Activated B cell treated with CpG ODN at 0.5 μM for 24 hours (primary cell): ENCODE measurements at places on chromosomes 2 and 18.

DNA sequence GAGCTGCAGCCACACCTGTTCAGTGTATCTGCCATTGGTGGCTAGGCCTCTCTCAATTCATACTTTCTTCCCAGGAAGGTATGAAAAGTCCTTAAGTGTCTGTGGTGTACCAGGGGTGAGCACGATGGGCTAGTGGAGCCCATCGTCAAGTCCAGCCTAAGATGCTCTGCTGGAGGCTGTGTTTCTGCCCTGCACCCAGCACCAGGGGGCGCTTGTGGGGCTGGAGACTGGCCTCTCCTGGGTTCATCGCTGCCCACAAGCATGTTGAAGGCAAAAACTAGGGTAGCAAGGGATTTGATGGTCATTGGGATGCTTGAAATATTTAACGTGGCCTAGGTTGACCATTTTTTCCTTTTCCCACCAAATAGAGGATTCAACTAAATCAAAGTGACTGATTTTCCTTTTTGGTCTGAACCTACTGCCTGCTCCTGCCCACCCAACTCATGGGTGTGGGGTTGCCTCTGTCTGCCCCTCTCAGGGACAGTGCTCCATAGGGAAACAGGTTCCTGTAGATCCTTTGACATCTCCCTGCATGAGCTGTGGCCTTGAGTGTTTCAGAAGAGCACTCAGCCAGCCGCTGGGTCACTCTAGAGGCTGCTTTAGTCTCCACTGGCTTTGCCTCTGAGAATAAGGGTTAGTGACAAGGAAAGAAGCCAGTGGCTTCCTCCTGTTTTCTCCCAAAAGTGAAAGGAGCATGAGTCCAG is 59.0 kb downstream of the TPGS2 start:
- DNase-seq: no peak

DNA sequence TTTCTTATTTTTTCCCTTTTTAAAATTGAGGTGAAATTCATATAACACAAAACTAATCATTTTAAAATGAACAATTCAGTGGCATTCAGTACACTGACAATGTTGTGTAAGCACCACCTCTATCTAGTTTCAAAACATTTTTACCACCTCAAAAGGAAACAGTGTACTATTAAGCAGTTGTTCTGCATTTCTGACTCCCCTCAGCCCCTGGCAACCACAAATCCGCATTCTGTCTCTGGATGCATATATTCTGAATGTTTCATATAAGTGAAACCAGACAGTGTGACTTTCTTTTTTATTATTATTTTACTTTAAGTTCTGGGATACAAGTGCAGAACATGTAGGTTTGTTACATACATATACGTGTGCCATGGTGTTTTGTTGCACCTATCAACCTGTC is 19.2 kb upstream of the TANK start:
- no peak for DNase-seq

- DNase-seq: no peak
Observed at GRCh38 chr2:109527846-109528705, 85.7 kb downstream of the SEPTIN10 start.

DNA sequence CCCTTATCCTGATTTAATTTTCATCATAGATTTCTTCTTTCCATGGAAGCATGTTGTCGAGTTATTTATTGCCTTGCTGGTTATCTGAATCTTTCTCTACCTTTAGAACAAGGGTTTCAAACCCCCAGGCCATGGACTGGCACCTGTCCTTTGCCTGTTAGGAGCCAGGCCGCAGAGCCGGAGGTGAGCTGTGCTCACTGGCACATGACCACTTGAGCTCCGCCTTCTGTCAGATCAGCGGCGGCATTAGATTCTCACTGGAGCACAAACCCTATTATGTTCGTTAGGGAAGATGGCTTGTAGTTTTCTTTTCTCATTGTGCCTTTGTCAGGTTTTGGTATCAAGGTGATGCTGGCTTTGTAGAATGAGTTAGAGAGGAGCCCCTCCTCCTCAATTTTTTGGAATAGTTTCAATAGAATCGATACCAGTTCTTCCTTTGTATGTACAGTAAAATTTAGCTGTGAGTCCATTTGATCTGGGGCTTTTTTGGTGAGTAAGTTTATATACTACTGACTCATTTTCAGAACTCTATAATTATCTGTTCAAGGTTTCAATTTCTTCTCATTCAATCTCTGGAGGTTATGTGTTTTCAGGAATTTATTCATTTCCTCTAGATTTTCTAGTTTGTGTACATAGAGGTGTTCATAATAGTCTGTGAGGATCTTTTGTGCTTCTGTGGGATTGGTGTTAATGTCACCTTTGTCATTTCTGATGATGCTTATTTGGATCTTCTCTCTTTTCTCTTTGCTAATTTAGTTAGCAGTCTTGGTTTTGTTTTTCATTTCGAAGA is 668.0 kb upstream of the FAM98A start:
- no peak for DNase-seq

DNA sequence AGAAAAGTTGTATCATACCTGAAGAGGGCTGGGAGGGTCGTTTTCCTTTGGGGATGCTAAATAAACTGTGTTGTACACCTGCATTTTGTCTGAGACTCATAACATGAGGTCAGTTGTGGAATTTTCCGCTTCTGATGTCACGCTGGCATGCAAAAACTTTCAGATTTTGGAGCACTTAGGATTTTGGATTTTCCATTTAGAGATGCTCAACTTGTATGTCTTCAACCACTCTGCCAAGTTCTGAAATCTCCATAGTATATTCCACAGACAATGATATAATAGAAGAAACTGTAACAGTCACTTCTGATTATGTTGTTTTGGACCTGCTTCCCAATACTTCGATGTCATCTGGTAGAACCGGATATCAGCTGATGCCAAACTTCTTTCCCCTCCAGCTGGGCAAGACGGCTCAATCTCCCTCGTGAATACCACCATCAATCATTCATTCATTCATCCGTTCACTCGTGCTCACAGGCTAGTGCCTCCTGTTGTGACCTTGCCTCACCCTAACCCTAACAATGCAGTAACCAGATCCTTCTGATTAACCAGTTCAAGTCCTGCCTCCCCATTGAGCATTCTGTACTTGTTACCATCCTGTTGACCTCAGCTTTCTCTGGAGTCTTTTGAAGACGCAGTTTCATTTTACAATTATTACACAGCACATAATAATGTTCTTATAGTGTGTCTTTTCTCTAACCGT is 5.3 kb upstream of the PLEKHH2 start:
- DNase-seq: no peak

GRCh38 chr2:223494942-223495341 is 107.2 kb downstream of the SCG2 start:
- DNase-seq: no peak

DNA sequence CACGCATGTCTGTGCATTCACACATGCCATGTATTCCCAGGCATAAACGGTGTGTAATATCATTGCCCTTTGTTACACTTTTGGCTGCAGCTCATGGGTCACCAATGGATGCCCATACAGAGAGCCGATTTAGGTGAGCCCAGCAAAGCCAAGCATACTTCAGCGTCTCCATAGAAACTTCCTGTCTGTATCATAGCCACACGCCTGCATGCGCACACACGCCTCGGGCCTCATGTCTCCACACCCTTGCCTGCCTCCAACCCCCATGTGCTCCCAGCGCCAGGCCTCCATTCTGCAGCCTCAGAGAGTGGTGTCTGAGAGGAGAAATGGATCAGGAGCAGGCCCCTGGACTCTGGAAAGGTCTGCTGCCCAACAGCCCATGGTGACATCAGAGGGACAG is 33.5 kb upstream of the SELENOI start:
- no peak for DNase-seq

DNA sequence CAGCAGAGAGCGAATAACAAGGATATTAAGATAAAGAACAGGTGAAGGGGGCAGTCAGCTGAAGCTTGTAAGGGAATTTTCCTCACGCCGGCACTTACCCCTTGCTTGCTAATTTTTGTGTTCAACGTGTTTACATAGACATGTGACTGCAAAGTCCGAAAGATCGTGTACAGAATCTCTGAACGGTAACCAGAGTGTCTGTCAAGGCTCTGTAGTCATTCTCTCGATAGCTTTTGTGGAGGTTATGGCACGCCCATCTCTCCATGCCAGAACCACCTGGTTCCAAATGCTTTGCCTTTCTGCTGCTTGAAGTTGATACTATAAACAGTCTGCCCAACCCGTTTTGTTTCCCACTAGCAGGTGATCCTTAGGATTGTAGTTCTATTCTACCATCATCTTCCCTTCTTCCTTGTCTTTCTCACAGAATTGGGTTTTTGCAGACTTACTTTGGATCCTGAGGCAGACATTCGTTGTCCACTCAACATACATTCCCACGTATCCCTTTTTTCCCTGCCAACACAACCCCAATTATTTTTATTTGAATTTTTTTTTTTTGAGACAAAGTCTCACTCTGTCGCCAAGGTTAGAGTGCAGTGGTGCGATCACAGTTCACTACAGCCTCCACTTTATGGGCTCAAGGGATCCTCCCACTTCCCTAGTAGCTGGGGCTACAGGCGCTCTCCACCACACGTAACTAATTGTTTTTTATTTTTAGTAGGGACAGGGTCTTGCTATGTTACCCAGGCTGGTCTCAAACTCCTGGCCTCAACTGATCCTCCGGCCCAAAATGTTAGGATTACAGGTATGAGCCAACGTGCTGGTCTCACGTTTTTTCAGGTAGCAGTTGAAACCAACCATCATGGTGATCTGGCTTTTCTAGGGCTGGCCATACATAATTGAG is 1.3 kb upstream of the USP34 start:
- DNase-seq: no peak

- DNase-seq: no peak
Observed at GRCh38 chr2:11553661-11554398, 20.0 kb downstream of the GREB1 start.

DNA sequence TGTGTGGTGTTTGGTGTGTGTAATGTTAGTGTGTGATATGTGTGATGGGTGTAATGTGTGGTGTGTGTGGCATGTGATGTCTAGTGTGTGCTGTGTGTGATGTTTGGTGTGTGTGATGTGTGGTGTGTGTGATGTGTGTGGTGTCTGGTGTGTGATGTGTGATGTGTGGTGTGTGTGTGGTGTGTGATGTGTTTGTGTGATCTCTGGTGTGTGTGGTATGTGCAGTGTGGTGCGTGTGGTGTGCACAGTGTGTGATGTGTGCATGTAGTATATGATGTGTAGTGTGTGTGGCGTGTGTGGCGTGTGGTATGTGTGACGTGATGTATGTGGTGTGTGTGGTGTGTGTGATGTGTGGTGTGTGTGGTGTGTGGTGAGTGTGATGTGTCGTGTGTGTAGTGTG is 150.3 kb downstream of the TMEM18 start:
- DNase-seq: no peak

GRCh38 chr2:133193544-133194361 is 374.5 kb downstream of the NCKAP5 start:
- DNase-seq: no peak

- no peak for DNase-seq
Observed at GRCh38 chr18:9792565-9793245, 84.6 kb downstream of the RAB31 start.

DNA sequence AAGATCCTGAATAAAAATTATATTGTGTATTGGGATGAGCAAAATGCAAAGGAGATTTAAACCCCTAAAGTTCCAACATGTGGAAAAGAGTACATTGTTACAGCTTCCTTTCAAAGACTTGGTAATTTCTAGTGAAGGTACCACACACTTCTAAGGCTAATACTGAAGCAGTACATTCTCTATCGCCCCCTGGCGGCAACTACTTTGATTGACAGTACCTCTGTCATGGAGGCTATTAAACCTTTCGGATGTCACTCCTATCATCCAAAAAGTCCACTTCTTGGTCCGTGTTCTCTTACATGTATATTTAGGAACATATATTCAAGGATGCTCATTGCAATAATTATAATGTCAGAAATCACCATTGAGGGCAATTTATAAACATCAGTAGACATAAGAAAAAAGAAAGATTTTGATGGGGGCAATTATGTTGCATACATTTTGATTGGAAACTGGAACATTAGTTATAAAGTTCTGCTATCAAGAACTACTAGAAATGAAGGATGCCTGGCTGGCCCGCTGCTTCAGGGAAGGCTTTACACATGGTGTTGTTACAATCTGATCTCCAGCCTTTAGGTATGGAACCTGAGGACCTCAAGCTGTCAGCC is 601.6 kb downstream of the CPS1 start:
- DNase-seq: peak; percentile 25

DNA sequence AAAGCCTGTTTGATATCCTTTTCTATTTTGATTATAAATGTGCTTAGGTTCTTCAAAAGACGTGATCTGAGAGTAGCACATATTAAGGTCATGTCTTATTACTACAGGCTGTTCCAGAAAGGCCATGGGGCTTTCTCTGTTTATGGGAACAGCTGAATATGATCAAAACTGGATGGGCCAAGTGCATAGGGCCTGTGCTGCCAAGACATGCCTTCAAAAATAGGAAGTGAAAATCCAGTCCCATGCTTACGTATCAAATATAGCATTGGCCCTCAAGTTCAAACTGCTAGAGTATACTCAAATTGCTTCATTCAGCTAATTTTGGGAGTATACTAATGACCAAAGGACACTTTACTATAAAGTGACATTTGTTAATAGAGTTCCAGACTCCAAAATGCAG is 24.1 kb downstream of the SLC25A52 start:
- DNase-seq: no peak

DNA sequence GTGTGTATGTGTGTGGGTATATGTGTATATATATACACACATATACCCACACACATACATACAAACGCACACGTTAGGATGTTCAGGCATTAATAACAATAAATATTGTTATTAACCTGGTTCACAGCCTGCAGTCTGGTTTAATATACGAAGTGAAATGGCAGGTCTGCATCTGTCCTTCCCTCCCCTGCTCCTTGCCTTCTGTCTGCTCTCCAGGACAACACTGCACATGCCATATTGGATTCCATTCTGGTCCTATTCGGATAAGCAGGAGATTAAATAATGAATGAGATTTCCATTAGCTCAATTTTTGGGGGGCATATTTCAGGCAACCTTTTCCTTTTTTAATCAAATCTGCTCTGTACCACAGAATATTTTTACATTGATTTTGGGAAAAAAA is 158.0 kb downstream of the CELF4 start:
- no peak for DNase-seq

- DNase-seq: no peak
Observed at GRCh38 chr2:58032764-58033080, 13.9 kb upstream of the VRK2 start.

DNA sequence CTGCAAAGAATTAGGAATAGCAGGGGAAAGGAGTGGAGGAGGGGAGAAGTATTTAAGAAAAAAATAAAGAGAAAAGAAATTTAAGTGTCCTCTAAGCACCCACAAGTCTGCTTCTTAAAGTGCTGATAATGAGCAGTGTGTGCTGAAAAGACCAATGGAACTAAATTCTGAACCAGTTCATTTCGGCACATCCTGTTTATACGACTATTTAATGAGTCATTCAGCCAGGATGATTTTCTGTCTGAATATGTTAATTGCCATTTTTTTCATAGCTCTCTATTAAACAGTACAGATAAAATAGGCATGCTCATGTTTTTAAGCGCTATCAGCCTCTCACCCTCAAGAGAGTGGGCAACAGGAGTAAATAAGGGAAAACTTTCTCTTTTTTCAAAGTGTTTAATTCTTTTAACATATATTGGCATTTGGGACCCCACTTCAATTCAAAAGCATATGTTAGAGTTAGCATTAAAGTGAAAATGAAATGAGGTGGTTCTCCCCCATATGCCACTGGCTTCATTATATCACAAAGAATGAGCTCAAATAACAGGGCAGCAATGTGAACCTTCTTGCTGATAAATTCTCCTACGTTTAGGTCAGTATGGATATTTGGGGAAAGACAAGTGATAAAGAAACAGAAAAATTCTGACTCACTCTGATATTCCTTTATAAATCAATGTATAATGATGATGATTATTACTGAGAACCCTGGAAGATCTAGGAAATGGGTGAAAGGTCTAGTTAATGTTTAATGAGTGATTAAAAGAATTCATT is 87.5 kb downstream of the TCF4 start:
- no peak for DNase-seq
